Stomach (tissue), 19 donors: ENCODE measurements at places on chromosomes 2 and 18. TPM values are rescaled to one million over a fixed set of nuclear protein-coding genes. Genes with fewer than 3 reads are reported as not detected.
A peak's percentile ranks its signal among the peaks of the same experiment; 100 is the strongest.

GRCh38 chr18:25815659-25816058 is 274.8 kb downstream of the SS18 start:
- H3K4me3 ChIP-seq = no peak overlapping the region
- no peak for DNase-seq
- H3K27me3 ChIP-seq = no peaks in the 10 kb centered on the region
- no peaks in the 10 kb centered on the region for H3K4me1 ChIP-seq

- H3K27me3 ChIP-seq = no peaks in the 10 kb centered on the region
- peaks cover 24% of the 10 kb centered on the region for H3K4me1 ChIP-seq
- H3K36me3 ChIP-seq = no peaks in the 10 kb centered on the region
- H3K27ac ChIP-seq = peak overlapping the region; percentile 89
- DNase-seq = no peak
Measured at GRCh38 chr2:112480530-112481049, 1.4 kb upstream of the TTL start.

DNA sequence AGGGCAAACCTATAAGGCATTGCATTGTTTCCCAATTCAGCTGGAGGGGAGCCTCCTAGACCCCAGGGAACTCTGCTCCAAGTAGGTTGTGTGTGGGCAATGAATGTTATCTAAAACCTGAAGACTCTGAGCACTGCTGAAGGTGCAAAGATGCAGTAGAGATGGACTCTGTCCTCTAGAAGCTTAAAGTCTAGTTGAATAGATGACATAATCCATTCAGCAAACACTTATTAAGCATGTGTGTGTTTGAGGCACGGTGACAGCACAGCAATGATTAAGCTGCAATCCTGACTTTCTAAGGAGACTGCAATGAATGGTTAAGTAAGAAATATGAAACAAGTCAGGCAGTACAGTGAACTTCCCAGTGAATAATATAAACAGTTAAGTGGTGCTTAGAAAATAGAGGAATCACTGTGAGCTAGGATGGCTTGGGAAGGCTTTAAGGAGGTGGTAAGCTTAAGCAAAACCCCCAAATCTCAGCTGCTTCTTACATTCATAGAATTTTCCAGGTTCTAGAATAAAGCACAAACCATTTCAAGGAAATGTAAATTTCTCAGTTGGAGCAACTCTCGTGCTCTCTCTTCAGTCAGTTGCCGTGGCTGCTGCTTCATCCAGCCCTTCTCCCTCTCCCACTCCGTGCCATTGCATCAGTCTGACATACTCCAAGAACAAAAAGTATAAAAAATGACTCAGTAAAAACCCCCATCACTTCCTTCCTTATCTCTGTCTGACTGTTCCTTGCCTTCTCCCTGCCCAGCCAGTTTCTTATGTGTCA is 19.1 kb downstream of the MXD1 start:
- H3K4me3 ChIP-seq = no peak overlapping the region
- no peaks in the 10 kb centered on the region for H3K27me3 ChIP-seq
- no peak for DNase-seq

GRCh38 chr2:27150639-27151230 is 1.9 kb downstream of the TCF23 start:
- H3K27me3 ChIP-seq = no peaks in the 10 kb centered on the region
- no peaks in the 10 kb centered on the region for H3K4me1 ChIP-seq
- no peak overlapping the region for H3K4me3 ChIP-seq
- no peak overlapping the region for H3K27ac ChIP-seq
- DNase-seq = no peak

GAL3ST2 gene
- total RNA-seq = not detected

KCNIP3 gene
- not detected for total RNA-seq

CAVIN2 gene
- total RNA-seq = 5.8 TPM

PROC gene
- total RNA-seq = 6.8 TPM

SLC25A12 gene
- 34.4 TPM for total RNA-seq

GREB1L gene
- 7.5 TPM for total RNA-seq

PROM2 gene
- 370 TPM for total RNA-seq

SDC1 gene
- 21.0 TPM for total RNA-seq
